ENCODE measurements at places on chromosomes 1 and 21.

DNA sequence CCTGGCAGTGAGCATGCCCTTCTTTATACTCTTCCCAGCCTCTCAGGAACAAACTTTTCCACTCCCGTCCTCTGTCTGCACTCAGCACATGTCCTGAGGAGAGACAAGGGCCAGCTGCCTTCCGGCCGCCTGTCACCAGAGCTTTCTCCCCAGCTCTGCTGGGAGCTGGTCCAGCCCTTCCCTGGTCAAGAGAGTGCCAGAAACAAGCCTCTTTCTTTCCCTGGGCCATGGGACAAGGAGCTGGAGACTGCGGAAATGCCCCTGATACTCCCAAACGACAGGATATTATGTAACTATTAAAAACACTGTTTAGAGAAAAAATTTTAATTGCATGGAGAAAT lies 10.4 kb downstream of the LAMB3 start:
- DNase-seq, result peak; percentile 92

DNA sequence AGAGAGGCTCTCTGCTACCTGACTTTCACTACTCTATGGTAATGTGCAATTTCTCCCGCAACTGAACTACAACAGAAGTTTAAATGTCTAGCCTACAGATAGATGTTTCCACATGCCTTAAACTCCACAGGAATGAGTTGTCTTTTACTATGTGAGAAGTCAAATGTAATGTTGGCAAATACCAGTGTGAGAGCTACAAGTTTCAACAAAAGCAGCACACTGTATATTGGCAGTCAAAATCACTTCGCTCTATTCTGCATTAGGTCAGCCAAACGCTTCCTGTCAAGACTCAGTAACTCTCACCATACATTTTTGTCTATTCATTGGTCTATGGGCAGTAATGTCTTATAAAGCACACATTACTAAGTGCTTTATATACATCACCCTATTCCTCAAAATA lies 41.9 kb downstream of the LUZP1 start:
- DNase-seq, result no peak

DNA sequence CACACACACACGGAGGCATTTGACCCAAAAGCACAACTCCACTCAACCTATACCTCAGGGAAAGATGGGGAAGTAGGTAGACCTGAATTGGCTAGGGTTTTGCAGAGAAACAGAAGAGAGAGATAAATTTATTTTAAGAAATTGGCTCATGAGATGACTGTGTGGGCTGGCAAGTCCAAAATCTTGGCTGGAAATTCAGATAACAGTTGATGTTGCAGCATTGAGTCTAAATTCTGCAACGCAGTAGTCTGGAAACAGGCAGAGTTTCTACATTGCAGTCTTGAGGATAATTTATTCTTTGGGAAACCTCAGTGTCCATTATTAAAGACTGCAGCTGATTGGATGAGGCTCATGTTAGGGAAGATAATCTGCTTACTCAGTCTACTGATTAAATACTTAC lies 4.3 kb upstream of the LCE2B start:
- peak; percentile 5 for DNase-seq

- peak; percentile 53 for DNase-seq
Observed at GRCh38 chr1:162276493-162276892, 100.2 kb downstream of the SPATA46 start.
